ENCODE measurements at places on chromosomes 5 and 9. TPM values are rescaled to one million over a fixed set of nuclear protein-coding genes. Genes with fewer than 3 reads are reported as not detected.
A peak's percentile ranks its signal among the peaks of the same experiment; 100 is the strongest.

Gene WDR5
- 38.4 TPM for polyA plus RNA-seq

DNA sequence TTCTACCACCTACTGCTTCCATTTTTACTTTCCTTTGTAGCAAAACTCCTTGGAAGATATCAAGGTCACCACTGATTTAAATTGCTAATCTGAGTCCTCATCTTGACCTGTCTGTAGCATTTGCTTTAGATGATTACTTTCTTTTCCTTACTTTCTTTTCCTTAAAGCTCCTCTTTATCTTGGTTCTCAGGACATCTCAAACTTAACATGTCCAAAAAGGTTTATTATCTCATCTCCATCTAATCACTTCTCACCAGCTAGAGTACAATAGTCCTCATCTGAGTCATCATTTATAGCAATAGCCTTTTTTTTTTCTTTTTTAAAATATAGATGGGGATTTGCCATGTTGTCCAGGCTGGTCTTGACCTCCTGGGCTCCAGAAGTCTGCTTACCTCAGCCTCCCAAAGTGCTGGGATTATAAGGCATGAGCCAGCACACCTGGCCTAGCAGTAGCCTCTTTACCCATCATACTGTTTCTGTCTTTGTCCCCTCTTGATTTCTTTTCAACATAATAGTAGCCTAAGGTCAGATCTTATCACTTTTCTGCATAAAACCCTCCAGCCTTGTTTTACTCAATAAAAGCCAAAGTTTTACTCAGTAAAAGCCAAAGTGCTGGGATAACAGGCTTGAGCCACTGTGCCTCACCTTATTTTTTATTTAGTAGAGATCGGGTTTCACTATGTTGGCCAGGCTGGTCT is 32.9 kb upstream of the GPR21 start:
- no peak for DNase-seq
- H3K36me3 ChIP-seq = peaks cover 22% of the 10 kb centered on the region
- H3K27me3 ChIP-seq = no peaks in the 10 kb centered on the region
- H3K4me3 ChIP-seq = no peak overlapping the region

DNA sequence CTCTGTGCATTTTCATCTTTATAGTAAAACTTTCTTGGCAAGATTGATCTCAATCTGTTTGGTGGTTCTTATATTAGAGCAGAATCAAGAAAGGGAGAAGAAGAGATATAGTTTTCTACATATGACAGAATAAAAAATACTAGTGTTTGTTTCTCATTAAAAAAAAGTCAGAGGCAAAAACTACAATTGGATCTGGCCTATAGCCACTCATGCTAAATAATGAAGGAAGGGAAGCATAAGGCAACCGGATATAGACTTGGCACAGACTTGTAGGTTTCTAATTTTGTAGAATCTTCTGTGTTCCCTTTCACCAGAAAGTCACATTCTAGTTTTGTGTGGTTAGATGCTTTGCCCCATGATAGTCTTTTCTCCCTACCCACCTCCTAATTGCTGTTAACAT is 306.2 kb downstream of the PIK3R1 start:
- H3K27ac ChIP-seq = no peak overlapping the region
- no peaks in the 10 kb centered on the region for H3K27me3 ChIP-seq
- H3K4me1 ChIP-seq = no peaks in the 10 kb centered on the region
- no peak for DNase-seq
- no peaks in the 10 kb centered on the region for H3K36me3 ChIP-seq

DNA sequence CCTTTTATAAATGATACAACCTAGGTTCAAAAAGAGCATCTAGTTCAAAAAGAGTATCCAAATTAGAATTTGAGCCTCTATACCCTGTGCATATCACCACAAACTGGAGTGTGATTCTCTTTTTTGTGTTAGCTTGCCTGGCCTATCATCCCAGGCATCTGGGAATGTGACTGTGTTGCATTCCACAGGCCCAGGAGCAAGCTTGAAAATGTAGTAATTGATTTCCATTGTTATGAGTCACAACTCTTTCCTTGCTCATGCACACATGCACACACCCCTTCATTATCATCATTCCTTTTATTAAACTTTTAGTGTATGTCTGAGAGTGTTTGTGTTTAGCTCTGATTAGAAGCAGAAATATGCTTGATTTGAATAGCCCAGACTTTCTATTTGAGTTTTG is 75.2 kb downstream of the FCHO2 start:
- H3K27ac ChIP-seq = no peak overlapping the region
- H3K4me1 ChIP-seq = peaks cover 8% of the 10 kb centered on the region
- DNase-seq = no peak
- H3K4me3 ChIP-seq = no peak overlapping the region
- H3K27me3 ChIP-seq = no peaks in the 10 kb centered on the region

- no peaks in the 10 kb centered on the region for H3K27me3 ChIP-seq
- H3K27ac ChIP-seq = no peak overlapping the region
Measured at GRCh38 chr5:165349735-165350134, 1844.3 kb downstream of the MAT2B start.

Gene PCDHB11
- polyA plus RNA-seq = 0.63 TPM

Gene STKLD1
- polyA plus RNA-seq = 0.26 TPM

GRCh38 chr9:5552301-5552700 is 42.0 kb downstream of the PDCD1LG2 start:
- H3K27ac ChIP-seq = no peak overlapping the region
- H3K4me1 ChIP-seq = no peaks in the 10 kb centered on the region
- H3K4me3 ChIP-seq = no peak overlapping the region
- no peak for DNase-seq
- no peaks in the 10 kb centered on the region for H3K27me3 ChIP-seq

DNA sequence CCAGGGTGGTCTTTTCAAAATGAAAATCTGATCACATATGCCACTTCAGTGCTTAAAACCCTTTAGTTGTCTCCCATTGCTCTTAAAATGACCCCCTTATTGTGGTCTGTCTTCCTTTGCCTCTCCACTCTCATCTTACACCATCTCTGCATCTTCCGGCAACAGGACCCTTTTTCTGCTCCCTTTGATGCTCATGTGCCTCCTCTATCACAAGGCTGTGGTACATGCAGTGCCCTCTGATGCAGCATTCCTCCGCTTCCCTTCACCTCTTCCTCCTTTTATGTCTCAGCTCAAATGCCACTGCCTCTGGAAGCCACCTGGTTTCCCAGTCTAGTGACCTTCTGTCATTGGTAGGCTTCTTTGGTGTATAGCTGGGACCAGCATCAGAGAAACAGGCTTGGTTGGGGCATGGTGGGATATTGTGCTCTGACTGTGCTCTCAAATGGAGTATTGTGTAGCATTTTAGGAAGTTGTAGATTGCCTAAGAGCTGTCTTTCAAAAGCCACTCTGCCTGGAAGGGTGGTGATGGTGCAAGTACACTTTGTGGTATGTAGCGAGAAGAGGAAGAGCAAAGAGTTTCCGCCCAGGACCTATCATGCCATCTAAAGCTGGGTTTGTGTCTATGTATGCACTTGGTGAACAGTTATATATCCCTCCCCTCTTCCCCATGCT is 28.1 kb downstream of the ARHGAP26 start:
- H3K27ac ChIP-seq = no peak overlapping the region
- H3K4me3 ChIP-seq = no peak overlapping the region
- H3K36me3 ChIP-seq = no peaks in the 10 kb centered on the region
- no peaks in the 10 kb centered on the region for H3K4me1 ChIP-seq

Gene ENTREP1
- 15.3 TPM for polyA plus RNA-seq

Gene RAI14
- 54.7 TPM for polyA plus RNA-seq

DNA sequence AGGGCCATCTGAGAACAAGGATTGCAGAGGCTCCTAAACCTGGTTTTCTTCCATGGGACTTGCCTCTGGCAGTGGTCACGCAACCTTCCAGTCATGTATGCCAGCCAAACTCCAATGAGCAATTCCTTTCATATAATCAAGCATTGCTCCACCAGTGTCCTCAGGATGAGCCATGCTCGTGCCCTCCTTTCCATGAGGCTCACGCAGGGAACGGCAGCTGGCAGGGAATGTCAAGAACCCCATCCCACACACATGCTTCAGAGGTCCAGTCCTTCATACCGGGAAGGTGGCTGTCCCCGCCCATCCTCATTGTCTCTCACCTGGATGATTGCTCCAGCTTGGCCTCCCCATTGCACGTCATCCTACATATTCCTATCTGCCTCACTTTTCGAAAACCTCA is 13.4 kb upstream of the ZBTB34 start:
- H3K4me1 ChIP-seq = no peaks in the 10 kb centered on the region
- H3K36me3 ChIP-seq = no peaks in the 10 kb centered on the region
- no peak overlapping the region for H3K4me3 ChIP-seq
- H3K27me3 ChIP-seq = no peaks in the 10 kb centered on the region
- H3K27ac ChIP-seq = no peak overlapping the region

DNA sequence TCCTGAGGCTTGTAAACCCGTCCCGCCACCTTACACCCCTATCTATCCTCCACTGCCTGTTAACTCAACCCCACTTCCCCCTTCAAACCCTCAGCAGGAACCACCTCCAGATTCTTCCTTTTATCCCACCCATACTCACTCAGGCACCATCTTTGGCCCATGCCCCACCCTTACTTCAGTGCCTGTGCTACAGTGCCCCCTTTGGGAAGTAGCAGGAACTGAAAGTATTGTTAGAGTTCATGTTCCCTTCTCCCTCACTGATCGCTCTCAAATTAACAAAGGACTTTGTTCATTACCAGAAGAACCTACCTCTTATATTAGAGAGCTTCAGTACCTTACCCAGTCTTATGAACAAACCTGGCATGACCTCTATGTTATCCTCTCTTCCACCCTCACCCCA is 92.2 kb upstream of the MOCS2 start:
- H3K4me3 ChIP-seq = no peak overlapping the region
- H3K4me1 ChIP-seq = no peaks in the 10 kb centered on the region
- no peak for DNase-seq
- H3K27ac ChIP-seq = no peak overlapping the region
- H3K36me3 ChIP-seq = no peaks in the 10 kb centered on the region

- no peak overlapping the region for H3K27ac ChIP-seq
- no peaks in the 10 kb centered on the region for H3K4me1 ChIP-seq
- H3K36me3 ChIP-seq = no peaks in the 10 kb centered on the region
Measured at GRCh38 chr5:113531481-113532159, 18.1 kb downstream of the YTHDC2 start.

Gene TAF11L10
- polyA plus RNA-seq = not detected

DNA sequence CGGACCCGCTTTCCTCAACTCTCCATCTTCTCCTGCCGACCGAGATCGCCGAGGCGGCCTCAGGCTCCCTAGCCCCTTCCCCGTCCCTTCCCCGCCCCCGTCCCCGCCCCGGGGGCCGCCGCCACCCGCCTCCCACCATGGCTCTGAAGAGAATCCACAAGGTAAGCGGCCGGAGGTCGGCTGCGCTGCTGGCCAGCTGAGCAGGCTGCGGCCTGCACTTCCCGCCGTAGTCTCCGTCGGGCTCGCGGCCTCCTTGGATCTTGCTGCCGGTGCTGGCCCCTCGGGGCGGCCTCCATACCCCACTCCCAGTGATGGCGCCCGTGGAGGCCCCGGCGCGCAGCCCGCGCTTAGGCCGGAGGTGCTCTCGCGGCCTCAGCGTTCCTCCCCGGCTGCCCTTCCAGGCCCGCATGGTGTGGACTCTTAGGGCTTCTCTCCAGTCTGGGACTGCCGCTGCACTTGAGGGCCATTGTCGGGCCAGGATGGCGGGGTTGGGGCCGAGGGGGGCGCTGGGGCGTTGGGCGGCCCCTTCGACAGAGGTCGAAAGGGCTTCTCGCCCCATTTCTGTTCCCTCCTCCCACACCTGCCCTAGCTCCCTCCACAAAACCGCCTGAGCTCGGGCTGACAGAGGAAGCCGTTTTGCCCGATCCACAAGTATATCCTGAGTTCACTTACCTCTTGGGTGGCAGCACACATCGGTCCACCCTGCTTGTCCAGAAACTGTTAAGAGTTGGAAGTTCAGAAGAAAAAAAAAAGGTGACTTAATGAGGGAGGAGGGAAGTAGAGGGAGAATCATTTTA is 714 bp downstream of the UBE2D2 start:
- peaks cover 4% of the 10 kb centered on the region for H3K36me3 ChIP-seq
- H3K4me3 ChIP-seq = peak overlapping the region; percentile 98
- H3K27me3 ChIP-seq = no peaks in the 10 kb centered on the region
- peak overlapping the region; percentile 80 for H3K27ac ChIP-seq
- peaks cover 4% of the 10 kb centered on the region for H3K4me1 ChIP-seq

DNA sequence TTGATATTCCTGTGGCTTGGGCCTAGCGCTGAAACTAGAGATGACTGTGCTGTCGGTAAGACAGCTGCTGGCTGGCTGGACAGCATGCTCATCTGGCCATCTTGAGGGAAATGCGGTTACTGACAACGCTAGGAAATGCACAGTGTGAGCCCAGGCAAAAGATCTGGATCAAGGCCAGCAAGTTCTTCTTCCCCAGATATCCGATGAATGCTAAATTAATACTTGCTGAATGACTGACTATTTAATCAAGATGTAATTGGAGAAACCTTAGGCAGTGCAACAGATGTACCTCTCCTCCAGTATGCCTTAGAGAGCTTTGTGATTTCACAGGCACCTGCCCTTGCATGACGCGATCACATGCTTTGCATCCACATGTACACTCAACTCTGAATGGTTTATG is 659.1 kb downstream of the EFNA5 start:
- no peak for DNase-seq
- no peaks in the 10 kb centered on the region for H3K27me3 ChIP-seq
- no peak overlapping the region for H3K4me3 ChIP-seq
- no peak overlapping the region for H3K27ac ChIP-seq
- no peaks in the 10 kb centered on the region for H3K4me1 ChIP-seq

- no peak for DNase-seq
- H3K27me3 ChIP-seq = peaks cover 12% of the 10 kb centered on the region
- H3K36me3 ChIP-seq = no peaks in the 10 kb centered on the region
Measured at GRCh38 chr9:124041817-124042116, 30.2 kb downstream of the LHX2 start.

Data from H1 (cell line).